ENCODE measurements at places on chromosomes 4 and X.

- no peak for DNase-seq
These were observed 2344.1 kb downstream of the PCDH7 start for GRCh38 chr4:33064238-33064637.

DNA sequence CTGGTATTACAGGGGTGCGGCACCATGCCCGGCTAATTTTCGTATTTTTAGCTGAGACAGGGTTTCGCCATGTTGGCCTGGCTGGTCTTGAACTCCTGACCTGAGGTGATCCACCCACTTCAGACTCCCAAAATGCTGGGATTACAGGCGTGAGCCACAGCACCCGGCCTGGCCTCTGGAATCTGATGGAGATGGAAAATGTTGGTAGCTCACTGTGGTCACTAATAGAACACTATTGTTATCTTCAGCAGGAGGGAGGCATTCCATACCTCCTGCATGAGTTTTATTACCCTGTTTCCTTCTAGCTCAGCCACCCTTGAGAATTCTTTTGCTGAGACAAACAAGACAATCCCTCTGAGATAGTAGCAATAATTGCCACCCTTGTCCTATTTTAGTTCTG is 105.0 kb downstream of the SHROOM3 start:
- no peak for DNase-seq

GRCh38 chr4:138702190-138702824 is 313.3 kb upstream of the NOCT start:
- no peak for DNase-seq

DNA sequence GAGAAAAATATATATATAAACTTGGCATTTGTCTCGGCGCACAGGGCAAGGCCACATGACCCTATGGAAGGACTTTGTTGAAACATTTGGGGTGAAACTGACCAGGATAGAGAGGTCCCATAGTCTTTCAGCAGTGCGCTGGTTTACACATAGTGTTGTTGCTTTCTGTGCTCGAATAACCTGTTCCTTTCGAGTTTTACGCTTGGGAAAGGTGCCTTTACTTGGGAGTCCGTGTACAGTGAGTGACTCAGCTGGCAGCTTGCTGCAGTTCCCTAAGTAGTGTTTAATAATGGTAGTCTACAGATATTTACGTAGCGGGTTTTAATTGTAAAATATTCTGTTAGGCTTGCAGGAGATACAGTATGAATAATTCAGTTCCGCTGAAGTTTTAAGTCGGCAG is 578 bp downstream of the APOOL start:
- DNase-seq = no peak

DNA sequence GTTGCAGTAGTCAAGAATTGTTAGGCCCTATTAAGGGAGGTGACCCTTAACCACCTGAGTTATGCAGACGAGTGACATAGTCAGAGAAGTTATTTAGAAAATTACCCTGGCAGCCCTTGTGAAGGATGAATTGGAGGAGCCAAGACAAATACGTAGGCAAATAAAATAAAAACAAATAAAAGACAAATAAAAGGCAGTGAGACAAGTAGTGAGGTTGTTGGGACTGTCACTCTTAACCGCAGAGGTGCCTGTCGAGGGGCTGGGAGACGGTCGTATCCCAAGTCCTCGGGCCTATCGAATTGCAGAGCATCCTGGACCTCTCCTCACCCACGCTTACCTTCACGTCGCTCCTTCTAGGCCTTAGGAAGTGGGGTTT is 58.0 kb upstream of the ZC4H2 start:
- DNase-seq = no peak

DNA sequence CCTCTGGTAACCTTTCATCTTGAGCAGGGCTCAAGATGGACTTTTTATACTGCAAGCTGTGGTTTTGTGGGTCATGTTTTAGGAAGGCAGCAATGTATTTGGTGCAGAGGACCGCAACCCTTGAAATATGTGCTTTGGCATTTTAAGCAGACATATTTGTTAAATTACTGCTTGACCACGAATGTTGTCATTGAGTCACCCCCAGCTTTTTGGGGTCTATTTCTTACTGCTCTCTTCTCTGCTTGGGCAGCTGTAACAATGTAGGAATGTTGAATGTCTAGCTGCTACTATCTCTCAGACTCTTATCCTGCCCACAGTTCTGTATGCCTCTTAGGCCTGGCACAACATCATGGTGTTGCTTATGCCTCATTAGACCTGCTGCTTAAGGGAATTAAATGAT is 6.0 kb downstream of the RBPJ start:
- no peak for DNase-seq

- DNase-seq = no peak
These were observed 69.3 kb downstream of the HHIP start for GRCh38 chr4:144715230-144715629.

DNA sequence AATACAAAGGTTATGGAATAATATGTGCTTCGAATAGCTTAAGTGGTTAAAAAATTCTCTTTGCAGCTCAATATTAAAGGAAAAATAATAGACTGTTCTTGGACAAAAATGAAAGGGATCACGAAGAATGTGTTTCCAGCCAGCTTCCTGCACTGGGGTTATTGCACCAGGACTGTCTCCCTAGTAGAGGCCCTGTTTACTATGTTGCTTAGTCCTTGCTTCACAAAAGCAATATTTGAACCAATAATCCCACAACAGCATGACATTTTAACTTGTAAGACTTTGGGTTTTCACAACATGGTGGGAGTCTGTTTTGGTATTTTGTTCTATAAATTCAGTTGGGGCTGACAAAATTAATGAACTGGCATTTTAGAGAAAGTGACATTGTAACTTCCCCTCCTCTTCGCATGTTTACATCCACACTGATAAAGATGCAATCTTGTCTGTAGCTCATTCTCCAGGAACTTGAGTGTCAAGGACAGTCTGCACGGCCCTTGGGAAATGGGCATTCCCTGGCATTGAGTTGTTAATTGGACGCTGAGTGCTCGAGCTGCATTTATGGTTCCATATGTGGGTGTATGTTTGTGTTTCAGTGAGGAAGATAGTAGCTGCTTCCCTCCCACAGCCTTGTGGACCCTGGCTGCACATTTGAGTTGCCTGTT is 39.0 kb downstream of the SHROOM2 start:
- no peak for DNase-seq

GRCh38 chr4:182938205-182938645 is 21.0 kb upstream of the DCTD start:
- DNase-seq = peak; percentile 69

DNA sequence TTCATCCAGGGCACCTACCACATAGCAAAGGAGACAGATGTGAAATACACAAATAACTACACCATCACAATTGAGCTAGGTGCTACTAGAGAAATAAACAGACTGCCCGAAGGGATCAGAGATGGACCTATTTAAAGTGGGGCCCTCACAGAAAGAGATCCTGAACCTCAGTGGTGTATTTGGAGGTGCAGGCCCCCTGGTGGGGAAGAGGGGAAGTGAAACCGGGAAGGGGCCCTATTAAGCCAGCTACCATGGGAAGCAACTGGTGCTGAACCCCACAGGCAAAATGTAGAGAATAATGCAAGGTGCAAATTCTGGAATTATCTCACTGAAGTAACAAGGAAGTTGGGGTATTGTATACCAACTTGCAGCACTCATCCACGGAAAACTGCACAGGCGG is 78.6 kb upstream of the FAM9A start:
- peak; percentile 1 for DNase-seq

DNA sequence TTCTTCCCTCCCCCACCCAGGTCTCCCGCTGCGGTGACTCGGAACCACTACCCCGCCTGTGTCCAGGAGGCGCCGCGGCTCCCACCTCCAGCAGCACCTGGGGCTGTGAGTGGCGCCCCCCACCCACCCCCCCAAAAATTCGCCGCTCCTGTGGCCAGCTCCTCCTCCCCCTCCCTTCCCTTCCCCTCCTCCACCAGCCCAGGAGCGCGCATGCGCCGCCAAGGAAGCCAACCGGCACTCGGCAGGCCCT is 278 bp downstream of the CLOCK start:
- DNase-seq = no peak

- no peak for DNase-seq
These were observed 437.9 kb downstream of the AFF2 start for GRCh38 chrX:148938348-148938747.

DNA sequence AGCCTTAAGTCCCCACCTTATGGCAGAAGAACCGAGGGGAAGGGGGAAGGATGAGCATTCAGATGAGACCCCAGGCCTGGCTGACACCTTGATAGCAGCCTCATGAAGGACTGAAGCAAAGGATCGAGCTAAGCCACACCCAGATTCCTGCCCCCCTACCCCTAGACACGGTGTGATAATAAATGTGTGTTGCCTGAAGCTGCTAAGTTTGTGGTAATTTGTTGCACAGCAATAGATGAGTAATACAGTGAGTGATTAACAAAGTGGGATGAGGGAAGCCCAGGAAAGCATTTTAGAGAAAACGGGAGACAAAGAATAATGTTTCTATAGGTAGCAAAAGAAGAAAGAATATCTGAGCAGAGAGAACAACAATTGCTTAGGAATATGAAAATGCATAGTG is 404.2 kb downstream of the MID1IP1 start:
- DNase-seq = no peak

- no peak for DNase-seq
These were observed 39.5 kb downstream of the USP46 start for GRCh38 chr4:52619591-52619931.

DNA sequence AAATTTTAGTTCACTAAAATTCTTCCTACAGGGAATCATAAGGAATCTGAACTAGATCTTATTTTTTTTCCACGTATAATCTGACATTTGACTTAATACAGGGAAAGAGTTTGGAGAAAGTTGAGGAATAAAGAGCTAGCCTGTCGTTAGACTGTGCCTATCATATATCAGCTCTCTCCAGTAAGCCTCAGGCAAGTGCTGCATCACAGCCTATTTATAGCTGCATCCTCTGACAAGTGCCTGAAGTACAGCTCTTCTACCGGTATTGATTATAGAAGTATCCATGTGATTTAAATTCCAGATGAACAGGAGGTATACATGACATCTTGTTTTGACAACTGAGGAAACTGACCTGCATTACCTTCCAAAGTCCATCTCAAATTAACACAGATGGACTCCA is 248.9 kb downstream of the TLL1 start:
- no peak for DNase-seq

DNA sequence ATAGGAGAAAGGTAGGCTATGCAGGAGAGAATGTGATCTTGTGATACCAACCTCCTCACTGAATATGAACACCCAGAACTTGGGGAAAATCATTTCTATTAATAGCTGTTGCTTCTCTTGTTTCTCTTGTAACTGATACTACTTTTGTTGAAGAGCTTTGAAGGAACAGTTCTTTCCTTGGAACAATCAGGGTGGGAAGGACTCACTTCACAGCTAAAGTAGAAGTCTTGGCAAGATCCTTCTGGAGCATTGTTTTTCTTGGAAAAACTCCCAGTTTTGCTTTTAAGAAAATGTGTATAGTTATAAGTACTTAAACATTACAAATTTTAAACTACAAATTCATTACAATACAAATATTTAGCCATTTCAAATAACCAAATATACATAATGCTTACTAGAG is 19.1 kb upstream of the XK start:
- no peak for DNase-seq

GRCh38 chr4:105963461-105964400 is 68.5 kb downstream of the NPNT start:
- no peak for DNase-seq

DNA sequence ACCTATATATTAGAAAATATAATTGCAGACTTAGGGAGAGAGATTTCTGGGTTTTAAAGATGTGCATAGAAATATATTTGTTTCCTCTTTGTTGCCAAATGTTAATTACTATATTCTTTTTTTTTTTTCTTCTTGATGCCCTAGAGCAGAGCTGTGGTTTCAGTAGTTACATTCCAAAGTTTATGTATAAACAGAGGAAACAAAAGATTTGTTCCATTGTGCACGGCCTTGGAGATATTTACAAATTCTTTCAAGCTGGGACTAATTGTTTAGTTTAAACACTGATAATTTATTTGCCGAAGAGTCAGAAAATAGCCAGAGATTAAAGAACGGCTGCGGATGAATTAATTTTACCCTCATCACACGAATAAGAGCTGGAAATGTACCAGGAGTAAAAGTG is 85.1 kb downstream of the USP46 start:
- DNase-seq = no peak

DNA sequence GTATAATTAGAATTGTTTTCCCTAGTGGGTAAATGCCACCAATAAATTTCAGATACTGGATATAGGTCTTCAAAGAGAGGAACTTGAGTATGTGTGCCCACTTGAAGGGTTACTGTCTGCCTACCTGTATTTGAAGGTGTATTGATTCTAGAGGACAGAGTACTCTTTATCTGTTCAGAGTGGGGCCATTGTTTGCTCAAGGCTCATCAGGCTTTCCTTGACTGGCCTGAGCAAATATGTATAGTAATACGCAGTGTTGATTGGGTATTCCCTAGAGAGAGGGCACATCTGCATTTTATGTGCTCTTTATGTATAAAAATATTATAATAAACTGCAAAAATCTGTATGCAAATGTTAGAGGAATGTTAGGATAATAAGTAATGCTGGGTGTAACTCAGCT is 23.7 kb downstream of the RP2 start:
- DNase-seq = no peak

DNA sequence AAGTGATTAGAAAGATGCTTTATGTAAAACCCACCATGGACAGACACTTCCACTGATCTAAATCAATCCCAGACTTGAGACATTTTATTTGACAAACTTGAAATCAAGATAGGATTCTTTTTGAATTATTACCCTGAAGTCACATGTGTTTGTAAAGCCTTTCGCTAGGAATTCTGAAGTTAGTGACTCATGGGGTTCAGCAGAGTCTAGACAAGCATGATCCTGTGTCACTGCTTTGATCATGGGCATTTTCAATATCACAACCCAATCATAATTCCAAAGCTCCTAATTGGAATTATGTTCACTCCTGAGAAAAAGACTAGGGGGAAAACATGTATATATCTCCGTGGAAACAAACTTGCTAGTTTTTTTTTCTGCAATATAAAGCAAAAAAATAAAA is 67.5 kb upstream of the BMP3 start:
- no peak for DNase-seq

- no peak for DNase-seq
These were observed 635 bp upstream of the PHF8 start for GRCh38 chrX:54044877-54045338.

- no peak for DNase-seq
These were observed 228.4 kb upstream of the ZFP42 start for GRCh38 chr4:187767158-187767557.

- DNase-seq = no peak
These were observed 386.9 kb upstream of the MAOA start for GRCh38 chrX:43269201-43269600.

GRCh38 chrX:99091459-99091858 is 1318.6 kb downstream of the PCDH19 start:
- no peak for DNase-seq

- no peak for DNase-seq
These were observed 26.7 kb downstream of the ZNF330 start for GRCh38 chr4:141247430-141247780.

DNA sequence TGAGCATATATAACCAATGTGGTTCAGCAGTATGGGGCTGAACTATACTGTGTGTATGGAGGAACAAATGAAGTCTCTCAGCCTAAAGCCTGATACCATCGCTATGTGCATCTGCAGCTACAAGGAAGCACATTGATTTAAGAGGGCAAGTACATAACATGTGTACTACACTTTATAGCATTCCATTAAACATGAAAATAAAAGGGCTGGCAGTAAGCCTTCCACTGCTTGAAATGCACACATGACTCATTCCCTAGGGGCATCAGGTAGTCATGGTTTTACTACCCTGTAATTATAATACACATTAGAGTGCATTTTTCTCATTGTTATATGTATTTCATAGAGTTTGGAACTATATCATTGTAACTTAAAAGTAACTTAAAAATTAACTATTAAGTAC is 51.2 kb downstream of the SMARCA1 start:
- no peak for DNase-seq

All from stimulated activated CD4-positive, alpha-beta T cell treated with anti-CD3 and anti-CD28 coated beads, Interleukin-12 subunit alpha, Interleukin-12 subunit beta, amount 100 ng/mL, for 4 hours (primary cell).